ENCODE measurements at places on chromosomes 1 and 21. TPM values are rescaled to one million over a fixed set of nuclear protein-coding genes. Genes with fewer than 3 reads are reported as not detected.

GRCh38 chr1:218557731-218558130, 212.6 kb downstream of the TGFB2 start:
- DNase-seq: no peak
- H3K27ac ChIP-seq: no peak overlapping the region
- H3K4me1 ChIP-seq: no peaks in the 10 kb centered on the region
- no peak overlapping the region for H3K4me3 ChIP-seq
- H3K36me3 ChIP-seq: no peaks in the 10 kb centered on the region

DNA sequence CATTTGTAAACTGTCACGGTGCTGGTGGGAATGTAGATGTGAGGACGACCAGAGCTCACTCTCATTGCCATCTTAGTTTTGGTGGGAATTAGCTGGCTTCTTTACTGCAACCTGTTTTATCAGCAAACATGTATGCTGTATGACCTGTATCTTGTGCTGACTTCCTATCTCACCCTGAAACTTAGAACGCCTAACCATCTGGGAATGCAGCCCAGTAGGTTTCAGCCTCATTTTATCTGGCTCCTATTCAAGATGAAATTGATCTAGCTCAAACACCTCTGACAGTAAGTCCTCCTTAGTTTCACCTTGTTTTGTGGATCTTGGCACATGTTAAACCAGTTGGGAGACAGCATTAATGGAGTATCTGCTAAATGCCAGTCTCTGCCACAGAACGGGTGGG, 174.6 kb downstream of the HLX start:
- H3K4me1 ChIP-seq: no peaks in the 10 kb centered on the region
- H3K27me3 ChIP-seq: no peaks in the 10 kb centered on the region
- H3K4me3 ChIP-seq: no peak overlapping the region
- H3K36me3 ChIP-seq: no peaks in the 10 kb centered on the region

DNA sequence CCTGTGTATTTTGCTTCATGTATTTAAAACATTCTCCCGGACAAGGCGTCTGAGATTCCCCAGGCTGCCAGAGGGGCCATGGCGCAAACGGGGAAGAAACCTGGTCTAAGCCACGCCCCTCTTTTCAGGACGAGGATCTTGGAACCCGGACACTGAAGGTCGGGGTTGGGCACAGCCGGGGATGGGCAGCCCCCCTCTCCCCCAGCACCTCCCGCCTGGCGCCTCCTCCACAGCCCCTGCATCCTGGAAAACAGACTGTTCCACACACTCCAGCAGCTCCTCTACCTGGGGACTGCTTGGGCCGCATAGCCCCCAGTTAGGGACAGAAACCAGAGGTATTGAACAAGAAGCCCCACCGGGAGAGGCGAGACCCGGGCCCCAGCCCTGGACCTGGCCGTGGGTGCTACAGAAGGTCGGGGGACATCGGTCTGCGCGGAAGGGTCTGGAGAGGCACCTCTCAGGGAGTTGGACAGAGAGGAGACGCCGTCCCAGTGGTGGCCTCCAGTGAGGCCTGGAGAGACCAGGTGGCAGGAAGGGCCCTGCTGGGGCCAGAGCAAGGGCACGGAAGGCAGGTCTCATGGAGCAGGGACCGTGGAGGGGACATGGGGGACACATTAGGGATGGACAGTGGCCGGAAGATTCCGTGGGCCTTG, 5.4 kb downstream of the TP73 start:
- no peaks in the 10 kb centered on the region for H3K4me1 ChIP-seq
- no peak overlapping the region for H3K4me3 ChIP-seq

DNA sequence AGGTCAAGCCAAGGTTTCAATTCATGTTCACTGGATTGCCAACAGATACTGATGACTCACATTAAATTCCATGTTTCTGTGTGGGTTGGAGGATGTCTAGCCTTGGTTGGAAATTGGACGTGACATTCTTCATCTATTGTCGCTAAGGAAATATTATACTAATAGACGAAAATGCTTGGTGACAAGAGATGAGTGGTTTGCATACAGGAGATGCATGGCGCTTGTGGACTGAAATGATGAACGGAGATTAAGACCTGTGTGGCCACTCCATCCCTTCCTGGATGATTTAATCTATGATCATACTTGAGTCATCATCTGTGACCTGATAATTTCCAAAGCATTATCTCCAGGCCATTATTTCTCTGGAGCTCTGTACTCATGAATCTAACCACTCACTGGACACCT, 97.0 kb upstream of the CD34 start:
- H3K4me3 ChIP-seq: no peak overlapping the region
- no peaks in the 10 kb centered on the region for H3K27me3 ChIP-seq
- no peaks in the 10 kb centered on the region for H3K36me3 ChIP-seq
- no peak for DNase-seq
- peaks cover 5% of the 10 kb centered on the region for H3K4me1 ChIP-seq

DNA sequence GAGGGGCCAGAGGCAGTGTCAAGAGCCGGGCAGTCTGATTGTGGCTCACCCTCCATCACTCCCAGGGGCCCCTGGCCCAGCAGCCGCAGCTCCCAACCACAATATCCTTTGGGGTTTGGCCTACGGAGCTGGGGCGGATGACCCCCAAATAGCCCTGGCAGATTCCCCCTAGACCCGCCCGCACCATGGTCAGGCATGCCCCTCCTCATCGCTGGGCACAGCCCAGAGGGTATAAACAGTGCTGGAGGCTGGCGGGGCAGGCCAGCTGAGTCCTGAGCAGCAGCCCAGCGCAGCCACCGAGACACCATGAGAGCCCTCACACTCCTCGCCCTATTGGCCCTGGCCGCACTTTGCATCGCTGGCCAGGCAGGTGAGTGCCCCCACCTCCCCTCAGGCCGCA, at the start of gene BGLAP:
Gene BGLAP (plus strand): TSS at position 259 of the 400 bp plus-strand sequence. CDS start 48 bp downstream, at position 307.
- H3K36me3 ChIP-seq: peaks cover 31% of the 10 kb centered on the region
- H3K4me3 ChIP-seq: no peak within 1 kb of the TSS
- no peak within 1 kb of the TSS for H3K27ac ChIP-seq
- no peaks in the 10 kb centered on the region for H3K4me1 ChIP-seq
- H3K27me3 ChIP-seq: no peaks in the 10 kb centered on the region

GRCh38 chr1:212721388-212722247, 22.0 kb upstream of the BATF3 start:
- no peak overlapping the region for H3K27ac ChIP-seq
- H3K4me3 ChIP-seq: no peak overlapping the region
- no peaks in the 10 kb centered on the region for H3K4me1 ChIP-seq
- no peaks in the 10 kb centered on the region for H3K27me3 ChIP-seq

The ERO1B gene
- 33.3 TPM for total RNA-seq

The CLIC6 gene
- total RNA-seq: 2.8 TPM

The BSND gene
- not detected for total RNA-seq

DNA sequence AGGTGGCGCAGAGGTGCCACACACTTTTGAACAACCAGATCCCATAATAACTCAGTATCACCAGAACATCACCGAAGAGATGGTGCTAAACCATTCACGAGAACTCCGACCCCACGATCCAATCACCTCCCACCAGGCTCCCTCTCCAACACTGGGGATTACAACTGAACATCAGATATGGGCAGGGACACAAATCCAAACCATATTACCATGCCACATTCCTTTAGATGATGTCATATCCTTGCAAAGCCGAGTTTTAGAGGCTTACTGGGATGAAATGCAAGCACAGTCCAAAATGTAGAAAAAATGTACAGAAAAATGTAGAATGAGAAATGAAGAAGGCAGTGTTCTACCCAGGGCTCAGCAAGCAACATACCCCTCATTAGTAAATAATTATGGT, 64.7 kb downstream of the SGIP1 start:
- no peaks in the 10 kb centered on the region for H3K27me3 ChIP-seq
- DNase-seq: no peak
- H3K4me3 ChIP-seq: peak overlapping the region; percentile 18
- peaks cover 14% of the 10 kb centered on the region for H3K4me1 ChIP-seq

The PAX7 gene
- not detected for total RNA-seq

DNA sequence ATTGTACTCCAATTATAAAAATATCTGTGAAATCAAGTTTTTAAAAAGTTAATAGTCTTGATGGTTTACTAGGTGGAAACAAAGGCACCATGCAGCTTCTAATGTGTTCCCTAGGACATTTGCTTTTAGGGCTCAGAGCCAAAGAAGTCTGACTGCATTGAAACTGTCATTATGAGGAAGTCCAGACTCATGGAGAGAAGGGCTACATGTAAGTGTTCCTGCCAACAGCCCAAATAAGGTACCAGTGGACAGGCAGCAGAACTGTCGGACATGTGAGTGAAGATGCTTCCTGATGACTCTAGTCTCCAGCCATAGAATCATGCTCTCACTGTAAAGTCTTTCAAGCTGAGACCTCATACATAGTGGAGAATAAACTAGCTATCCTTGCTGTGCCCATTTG, 287.6 kb downstream of the AKT3 start:
- no peaks in the 10 kb centered on the region for H3K27me3 ChIP-seq
- H3K36me3 ChIP-seq: peaks cover 7% of the 10 kb centered on the region
- no peak overlapping the region for H3K4me3 ChIP-seq

- peak overlapping the region; percentile 93 for H3K27ac ChIP-seq
- no peaks in the 10 kb centered on the region for H3K27me3 ChIP-seq
- no peaks in the 10 kb centered on the region for H3K36me3 ChIP-seq
- peaks cover 45% of the 10 kb centered on the region for H3K4me1 ChIP-seq
Measured at GRCh38 chr1:40976952-40977690, 2.4 kb upstream of the CTPS1 start.

The WARS2 gene
- 13.8 TPM for total RNA-seq

DNA sequence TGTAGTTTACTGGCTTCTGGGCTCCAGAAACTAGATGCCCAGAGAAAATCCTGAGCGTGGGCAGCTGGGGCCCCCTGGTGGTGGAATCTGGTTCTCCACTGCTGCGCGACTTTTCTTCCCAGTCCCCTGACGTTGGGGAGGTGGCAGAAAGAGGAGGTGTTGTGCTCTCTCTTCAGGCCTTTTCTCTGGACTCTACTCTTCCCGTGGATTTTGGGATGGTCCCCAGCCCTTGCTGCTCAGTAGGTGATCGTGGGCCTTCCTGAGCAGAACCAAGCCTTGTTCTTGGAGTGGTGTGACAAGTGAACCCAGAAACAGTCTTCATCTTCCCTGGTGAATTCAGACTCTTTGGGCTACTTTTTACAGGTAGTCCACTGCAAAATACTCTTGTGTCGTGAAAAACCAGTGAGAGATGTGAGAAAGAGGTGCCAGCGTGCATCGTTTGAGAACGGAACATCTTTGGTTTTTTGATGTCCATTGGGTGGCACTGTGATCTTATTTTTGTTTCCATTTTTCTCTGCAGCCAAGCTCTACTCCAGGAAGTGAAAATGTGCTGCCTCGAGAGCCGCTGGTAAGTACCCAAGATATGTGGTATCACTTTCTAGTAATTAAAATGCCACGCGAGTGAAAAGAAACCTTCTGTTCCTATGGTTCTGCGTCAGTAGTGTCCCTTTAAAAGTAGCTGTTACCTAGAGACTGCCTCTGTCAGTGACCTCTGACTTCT, 20.2 kb downstream of the PEX14 start:
- peaks cover 7% of the 10 kb centered on the region for H3K36me3 ChIP-seq
- no peaks in the 10 kb centered on the region for H3K27me3 ChIP-seq
- peaks cover 7% of the 10 kb centered on the region for H3K4me1 ChIP-seq
- no peak overlapping the region for H3K27ac ChIP-seq
- peak overlapping the region; percentile 69 for H3K4me3 ChIP-seq
